ENCODE measurements at places on chromosomes 3 and 15.

DNA sequence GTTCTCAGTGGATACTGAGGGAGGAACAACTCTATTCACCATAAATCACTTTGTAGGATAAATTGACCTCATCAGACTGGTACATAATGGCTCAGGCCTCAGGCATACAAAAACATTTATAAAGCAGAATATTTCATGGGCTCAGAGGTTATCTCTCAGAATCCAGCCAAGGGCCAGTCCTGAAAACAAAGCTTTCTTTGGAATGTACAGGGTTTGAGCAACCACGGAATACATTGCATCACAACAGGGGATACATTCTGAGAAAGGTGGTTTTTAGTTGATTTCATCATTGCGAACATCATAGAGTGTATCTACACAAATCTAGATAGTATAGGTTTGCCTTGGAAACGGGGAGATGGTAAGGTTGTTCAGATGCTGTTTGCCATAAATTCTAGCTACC is 33.4 kb upstream of the CTDSPL2 start:
- no peak for DNase-seq

DNA sequence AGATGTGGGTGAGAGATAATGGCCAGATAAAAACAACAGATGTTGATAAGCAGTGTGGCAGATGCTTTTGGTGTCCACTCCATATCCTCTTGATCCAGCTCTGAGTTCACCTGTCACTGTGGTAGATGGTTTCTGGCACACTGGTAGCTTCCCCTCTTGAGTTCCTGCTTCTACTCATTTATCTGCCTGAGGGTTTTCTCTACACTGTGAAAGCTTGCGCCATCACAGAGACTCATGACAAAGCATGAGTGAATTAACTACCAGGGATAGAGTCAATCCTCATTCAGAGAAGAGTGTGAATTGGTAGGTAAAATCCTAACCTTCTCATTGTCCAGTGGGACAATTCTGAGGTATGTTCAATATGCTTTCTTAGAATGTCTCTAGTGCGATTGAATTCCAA is 50.0 kb upstream of the ARHGEF26 start:
- DNase-seq = no peak

- DNase-seq = peak; percentile 11
These were observed 66.2 kb upstream of the CSTA start for GRCh38 chr3:122258757-122259371.

- no peak for DNase-seq
These were observed 38.9 kb downstream of the ANO10 start for GRCh38 chr3:43582866-43583265.

- no peak for DNase-seq
These were observed 133.6 kb downstream of the OCA2 start for GRCh38 chr15:27965546-27965945.
